ENCODE measurements at places on chromosomes 12 and 14.

DNA sequence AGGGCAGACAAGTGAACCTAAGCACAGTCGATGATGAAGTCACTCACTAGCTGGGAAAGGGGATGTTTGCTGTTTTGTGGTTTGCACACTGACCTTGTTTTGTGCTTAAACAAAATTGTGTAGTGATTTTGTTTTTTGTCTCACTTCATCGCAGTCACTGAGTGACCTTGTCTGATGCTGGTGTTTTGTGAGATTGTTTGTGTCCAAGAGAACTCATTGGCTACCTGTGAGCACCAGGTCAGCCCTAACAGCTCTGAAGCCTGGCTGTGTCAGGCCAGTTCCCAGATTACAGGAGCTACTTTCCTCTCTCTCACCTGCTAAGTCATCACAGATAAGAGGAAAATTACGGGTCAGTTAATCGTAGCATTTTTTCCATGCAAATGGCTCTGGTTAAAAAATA lies 3.9 kb upstream of the ESYT1 start:
- no peak for DNase-seq

DNA sequence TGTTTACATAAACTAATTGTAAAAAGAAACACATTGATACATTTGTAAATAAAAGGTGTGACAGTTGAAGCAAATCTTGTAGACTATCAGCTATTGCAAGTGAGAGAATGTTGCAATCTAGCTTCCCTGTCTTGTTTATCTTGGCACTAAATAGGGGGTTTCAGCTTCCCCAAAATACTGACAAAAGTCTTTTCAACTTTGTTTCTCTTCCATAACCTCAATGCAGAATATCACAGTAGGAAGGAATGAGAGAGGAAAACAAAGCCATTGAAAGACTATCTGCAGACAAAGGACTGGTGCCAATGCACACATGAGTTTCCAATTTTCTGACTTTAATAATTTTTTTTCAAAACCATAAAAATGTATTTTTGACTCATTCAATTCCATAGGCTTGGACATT lies 886.2 kb upstream of the MGAT4C start:
- no peak for DNase-seq

DNA sequence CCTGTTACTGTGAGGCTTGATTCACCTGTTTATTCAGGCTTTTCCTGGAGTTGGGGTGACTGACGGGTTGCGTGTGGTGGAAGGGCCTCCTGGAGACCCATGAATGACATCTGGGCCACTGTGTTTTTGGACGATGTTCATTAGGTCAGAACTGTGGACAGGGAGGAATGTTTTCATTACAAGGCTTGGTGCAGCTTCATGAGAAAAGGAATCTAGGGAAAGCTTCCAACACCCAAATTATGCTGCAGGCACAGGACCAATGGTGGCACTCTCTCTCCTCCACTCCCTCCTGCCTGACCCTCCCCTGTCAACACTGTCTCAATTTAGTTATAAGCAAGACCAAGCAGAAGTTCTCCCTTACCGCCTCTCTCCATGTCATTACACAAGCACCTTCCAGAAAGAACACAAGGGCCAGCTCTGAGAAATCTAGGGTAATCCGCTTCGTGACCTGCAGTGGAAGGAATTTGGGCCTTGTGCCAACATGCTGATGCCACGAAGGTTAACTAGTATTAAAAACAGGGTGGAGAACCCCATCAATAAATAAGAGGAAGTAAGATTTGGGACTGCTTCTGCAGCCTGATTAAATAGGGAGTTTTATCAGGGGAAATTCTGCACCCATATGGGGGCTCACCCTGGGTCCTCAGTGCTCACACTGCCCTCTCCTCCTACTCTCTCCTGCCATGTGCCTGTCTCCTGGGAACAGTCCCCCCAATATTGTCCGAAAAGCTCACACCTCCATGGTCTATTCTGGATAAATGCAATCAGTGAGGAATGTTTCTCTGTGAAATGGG lies 200.3 kb downstream of the KTN1 start:
- DNase-seq: no peak

DNA sequence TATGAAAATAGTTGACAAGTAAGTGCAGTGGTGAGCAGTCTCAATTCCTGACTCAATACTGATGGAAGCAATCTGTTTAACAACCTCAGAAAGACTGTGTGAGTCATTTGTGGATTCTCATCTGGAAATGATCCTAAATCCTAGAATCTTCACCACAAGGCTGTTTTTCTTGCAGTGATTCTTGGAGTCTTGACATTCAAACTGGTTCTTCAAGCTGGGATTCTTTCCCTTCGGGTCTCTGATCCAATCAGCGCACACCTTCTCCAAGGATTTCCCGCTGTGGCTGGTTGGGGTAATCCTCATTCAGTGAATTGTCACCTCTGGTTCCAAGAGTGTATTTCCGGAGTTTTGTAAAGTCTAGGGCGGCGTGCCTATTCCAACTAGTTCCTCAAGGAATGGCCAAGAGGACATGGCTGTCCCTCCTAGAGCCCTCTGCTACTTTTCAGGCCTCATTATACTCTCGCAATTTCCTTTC lies 37.7 kb upstream of the FOXJ2 start:
- DNase-seq: no peak

- DNase-seq: no peak
Measured at GRCh38 chr12:117000316-117000715, 89.6 kb downstream of the FBXW8 start.

DNA sequence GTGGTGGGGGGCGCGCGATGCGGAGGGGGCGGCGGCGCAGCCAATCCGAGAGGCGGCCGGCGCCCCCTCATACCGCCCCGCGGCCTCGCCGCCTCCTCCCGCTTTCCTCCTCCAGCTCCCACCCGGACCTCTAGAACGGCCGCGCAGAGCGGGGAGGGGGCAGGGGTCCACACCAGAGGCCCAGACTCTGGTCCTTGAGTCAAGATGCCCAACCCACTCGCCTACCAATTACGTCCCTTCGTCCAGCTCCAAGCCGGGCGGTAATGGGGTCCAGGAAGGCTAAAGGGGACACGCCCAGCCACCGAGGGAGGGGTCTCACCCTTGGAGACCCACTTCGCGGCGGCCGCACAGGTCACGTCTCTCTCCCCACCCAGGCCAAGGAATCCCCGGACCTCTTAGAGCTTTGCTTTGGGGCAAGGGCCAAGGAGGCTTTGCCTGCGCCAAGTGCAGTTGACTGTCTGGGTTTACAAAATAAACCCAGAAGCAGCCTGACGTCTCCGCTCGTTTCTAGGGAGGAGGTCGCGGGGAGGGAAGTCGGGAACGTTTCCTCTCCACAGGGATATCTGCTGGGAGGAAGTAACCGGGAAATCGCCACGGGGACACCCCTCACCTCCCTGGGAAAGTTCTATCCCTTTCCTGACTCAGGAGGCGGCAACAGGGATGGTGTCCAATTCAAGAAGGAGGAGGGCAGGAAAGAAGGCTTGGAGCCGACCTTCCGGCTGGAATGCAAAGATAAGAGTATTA lies 394 bp upstream of the AMIGO2 start:
- DNase-seq: peak; percentile 73

GRCh38 chr12:52391618-52392002 lies 6.2 kb upstream of the KRT84 start:
- DNase-seq: no peak

GRCh38 chr14:21066882-21067502 lies 3.1 kb upstream of the ARHGEF40 start:
- no peak for DNase-seq

DNA sequence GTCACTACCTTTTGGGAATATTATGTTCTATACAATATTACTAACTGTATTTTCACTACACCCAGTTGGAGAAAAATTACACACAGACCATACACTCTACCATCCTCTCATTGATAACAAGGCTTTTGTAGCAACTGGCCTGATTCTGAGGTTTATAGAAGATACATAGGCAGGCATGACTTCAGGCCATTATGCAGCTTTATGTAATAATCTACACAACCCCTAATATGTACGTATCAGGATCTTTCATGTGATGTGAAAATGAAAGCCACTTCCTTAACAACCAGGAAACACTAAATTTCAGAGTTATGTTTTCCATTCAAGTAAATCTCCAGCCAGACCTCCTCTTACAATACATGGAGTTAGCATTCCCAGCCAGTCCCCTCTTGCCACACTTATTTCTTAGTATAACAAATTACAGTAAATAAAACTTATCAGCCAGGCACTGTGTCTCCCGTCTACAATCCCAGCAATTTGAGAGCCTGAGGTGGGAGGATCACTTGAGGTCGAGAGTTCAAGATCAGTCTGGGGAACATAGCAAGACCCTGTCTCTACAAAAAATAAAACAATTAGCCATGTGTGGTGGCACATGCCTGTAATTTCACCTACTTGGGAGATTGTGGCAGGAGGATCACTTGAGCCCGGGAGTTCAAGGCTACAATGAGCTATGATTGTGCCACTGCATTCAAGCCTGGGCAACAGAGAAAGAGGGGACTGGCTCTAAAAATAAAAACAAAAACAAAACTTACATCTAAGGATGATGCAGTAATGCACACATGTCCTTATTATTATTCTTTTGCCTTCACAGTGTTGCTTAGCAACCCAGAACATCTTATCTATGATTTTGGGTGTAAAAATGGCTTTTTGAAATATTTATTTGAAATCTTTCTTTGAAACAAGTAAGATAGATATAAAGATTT lies 10.4 kb upstream of the OSBPL8 start:
- no peak for DNase-seq

DNA sequence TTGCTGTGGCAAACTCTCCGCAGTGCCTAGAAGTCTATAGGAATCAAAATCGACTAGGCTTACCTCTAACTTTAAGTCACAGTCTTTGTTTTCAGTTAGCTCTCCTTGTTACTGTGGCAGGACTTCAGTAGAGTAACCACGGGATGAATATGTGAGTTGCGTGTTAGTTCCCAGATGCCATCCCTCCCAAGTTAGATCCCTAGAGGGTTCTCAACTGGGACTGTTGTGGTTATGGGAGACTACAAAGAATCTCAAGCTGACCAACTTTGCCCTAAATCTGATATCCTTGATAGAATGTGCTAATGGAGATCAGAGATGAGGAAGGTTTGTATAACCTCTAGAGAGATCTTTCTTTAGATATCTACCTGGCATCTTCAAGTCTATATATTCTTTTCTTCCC lies 208.1 kb downstream of the AKAP6 start:
- no peak for DNase-seq

- no peak for DNase-seq
Measured at GRCh38 chr12:121490401-121491281, 90.2 kb downstream of the KDM2B start.

- DNase-seq: no peak
Measured at GRCh38 chr12:76311796-76312195, 36.4 kb downstream of the BBS10 start.

GRCh38 chr12:107788690-107789458 lies 14.4 kb downstream of the ASCL4 start:
- no peak for DNase-seq

- no peak for DNase-seq
Measured at GRCh38 chr14:61368114-61368710, 46.8 kb downstream of the PRKCH start.

DNA sequence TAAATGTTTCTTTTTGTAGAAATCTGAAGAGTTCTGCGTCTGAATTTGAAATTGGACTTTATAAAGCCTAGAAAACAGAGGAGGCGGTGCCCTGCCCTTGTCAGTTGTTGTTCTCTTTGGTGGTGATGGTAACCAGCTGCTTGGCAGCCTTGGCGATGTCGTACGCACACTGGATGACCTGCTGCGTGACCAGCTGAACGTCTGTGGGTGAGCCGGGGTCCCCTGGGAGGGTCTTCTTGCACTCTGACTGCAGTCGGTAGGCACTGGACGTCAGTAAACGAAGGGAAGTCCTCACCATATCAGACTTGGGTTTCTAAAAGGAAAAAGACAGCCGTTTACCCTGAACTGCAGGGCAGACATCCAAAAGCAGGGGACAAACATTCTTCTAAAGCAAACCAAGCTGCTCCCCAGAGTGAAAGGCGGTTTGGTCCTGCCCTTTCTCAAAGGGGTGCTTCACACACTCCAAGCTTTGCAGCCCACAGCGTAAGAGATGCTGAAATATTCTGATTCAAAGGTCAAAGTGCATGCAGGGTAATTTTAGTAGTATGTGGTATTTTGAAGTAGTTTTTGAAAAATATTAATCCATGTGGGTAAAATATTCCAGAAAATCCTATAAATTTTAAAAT lies 32.9 kb downstream of the TCHP start:
- peak; percentile 91 for DNase-seq
